Suprapubic skin (tissue), 4 donors: ENCODE measurements at places on chromosomes 4 and X.

DNA sequence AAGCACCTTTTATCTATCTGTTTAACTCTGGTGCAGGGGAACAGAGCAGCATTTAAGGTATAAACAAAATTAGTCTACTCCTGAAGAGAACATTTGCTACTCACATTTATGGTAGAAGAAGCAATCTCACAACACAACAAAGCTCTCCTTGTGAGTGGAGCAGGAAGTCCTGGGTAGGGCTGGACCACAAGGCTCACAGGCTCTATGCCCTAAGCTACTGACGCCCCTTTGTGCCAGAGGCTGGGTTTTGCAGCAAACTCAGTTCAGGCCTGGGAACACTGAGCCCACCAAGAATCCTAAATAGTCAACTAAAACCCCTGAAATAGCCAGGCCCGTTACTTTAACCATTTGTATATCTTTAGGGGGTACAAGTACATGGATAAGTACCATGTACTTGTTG is 4.7 kb upstream of the ZXDB start:
- no peak overlapping the region for H3K4me3 ChIP-seq
- no peaks in the 10 kb centered on the region for H3K27me3 ChIP-seq
- no peak for DNase-seq
- peaks cover 9% of the 10 kb centered on the region for H3K4me1 ChIP-seq
- H3K36me3 ChIP-seq, result no peaks in the 10 kb centered on the region
- H3K27ac ChIP-seq, result no peak overlapping the region

- H3K36me3 ChIP-seq, result no peaks in the 10 kb centered on the region
- no peak overlapping the region for H3K27ac ChIP-seq
- H3K4me3 ChIP-seq, result no peak overlapping the region
- H3K27me3 ChIP-seq, result no peaks in the 10 kb centered on the region
Observed at GRCh38 chr4:178808106-178808505, 1365.9 kb upstream of the AGA start.

DNA sequence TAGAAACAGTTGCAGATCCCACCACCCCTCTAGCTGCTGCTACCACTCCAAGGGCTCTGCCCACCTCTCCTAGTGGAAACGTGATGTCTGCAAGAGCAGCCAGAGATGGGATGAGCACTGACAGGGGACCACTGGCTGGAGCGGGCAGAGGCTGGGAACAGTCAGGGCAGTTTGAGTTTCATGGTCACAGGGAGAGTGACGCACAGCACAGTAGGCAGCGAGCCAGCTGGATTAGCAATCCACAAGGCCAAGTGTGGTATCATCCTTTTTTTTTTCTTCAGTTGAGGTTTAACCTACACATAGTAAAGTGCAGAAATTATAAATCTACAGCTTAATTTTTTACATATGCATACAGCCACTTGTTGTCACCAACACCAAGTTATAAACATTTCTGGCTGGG is 6.4 kb upstream of the SCML2 start:
- H3K27ac ChIP-seq, result no peak overlapping the region
- H3K27me3 ChIP-seq, result no peaks in the 10 kb centered on the region
- no peak overlapping the region for H3K4me3 ChIP-seq
- no peak for DNase-seq

- peaks cover 97% of the 10 kb centered on the region for H3K36me3 ChIP-seq
- no peaks in the 10 kb centered on the region for H3K4me1 ChIP-seq
- H3K27me3 ChIP-seq, result no peaks in the 10 kb centered on the region
- peak; percentile 70 for DNase-seq
- no peak overlapping the region for H3K27ac ChIP-seq
- H3K4me3 ChIP-seq, result no peak overlapping the region
Observed at GRCh38 chr4:2829321-2829932, 14.2 kb upstream of the ADD1 start.

DNA sequence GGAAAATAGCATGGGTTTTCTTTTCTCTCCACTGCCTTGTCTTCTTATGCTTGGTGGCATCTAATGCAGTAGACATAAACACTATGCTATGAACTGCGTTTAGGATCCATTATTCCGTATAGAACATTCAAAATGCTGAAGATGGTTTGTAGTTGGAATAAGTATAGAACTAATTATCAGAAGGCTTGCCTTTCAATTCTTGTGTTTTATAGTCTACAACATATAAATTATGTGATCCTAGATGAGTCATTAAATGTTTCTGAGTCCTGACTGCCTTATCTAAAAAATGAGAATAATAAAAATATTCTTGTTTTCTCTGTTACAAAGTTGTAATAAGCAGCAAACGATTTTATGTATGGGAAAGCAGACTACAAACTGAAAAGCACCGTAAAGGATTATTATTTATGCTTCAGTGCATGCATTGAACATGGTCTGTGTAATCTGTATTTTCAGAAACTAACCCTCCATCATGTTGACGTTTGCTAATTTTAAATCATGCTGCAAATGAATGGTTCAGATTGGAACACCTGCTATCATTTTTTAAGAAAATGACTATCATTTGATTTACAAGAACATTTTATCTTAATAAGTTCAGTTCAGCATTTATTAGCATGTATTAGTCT is 335.9 kb upstream of the AADAT start:
- no peaks in the 10 kb centered on the region for H3K27me3 ChIP-seq
- no peak overlapping the region for H3K4me3 ChIP-seq
- no peak for DNase-seq
- H3K27ac ChIP-seq, result no peak overlapping the region
- no peaks in the 10 kb centered on the region for H3K36me3 ChIP-seq
- no peaks in the 10 kb centered on the region for H3K4me1 ChIP-seq

DNA sequence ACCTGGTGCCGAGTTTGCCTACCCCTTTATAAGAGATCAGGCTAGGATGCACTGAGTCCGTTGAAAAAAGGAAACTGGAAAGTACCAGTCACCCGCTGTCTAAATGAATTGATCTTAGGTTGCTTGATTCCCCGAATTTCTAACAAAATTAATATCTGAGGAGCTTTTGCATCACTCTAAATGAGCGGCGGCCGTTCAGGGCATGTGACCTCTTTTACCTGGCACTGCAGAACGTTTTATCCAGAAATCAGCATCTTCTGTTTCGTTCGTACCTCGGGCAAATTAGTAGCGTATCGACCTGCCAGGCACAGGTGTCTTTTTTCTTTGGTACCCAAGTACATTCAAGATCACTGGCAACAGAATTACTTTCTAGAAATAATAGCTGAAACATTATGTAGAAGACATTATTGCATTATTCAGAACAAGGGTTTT is 876 bp downstream of the KLHL2 start:
- H3K27ac ChIP-seq, result peak overlapping the region; percentile 89
- H3K27me3 ChIP-seq, result no peaks in the 10 kb centered on the region
- H3K4me1 ChIP-seq, result peaks cover 30% of the 10 kb centered on the region
- H3K4me3 ChIP-seq, result peak overlapping the region; percentile 97

DNA sequence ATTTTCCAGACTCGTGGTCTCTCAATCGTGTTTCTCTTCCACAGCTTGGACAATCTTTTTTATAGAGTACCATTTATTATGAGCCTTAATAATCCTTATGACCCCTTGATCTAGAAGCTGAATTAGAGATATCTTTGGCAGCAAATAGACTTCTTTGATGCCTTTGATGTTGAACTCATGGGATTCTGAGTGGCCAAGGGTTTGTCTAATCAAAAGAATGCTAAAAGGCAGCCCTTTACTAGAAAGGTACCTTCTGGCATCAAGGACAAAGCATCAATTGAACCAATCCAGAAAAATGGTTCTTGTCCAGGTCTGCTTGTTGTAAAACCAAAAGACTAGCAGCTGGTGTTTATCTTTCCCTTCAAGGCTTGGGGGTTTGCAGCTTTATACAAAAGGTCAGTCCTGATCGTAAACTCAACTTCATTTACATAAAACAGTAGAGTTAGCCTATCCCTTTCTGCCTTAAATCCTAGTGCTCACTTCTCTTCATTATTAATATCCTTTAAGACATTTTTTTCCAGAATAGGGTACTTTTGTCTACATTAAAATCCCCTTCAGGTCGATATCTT is 411.3 kb downstream of the FAT4 start:
- no peaks in the 10 kb centered on the region for H3K27me3 ChIP-seq
- DNase-seq, result no peak
- H3K4me1 ChIP-seq, result no peaks in the 10 kb centered on the region
- no peaks in the 10 kb centered on the region for H3K36me3 ChIP-seq

- H3K27ac ChIP-seq, result no peak overlapping the region
- DNase-seq, result no peak
- peak overlapping the region; percentile 39 for H3K4me3 ChIP-seq
- peaks cover 8% of the 10 kb centered on the region for H3K4me1 ChIP-seq
Observed at GRCh38 chr4:104424475-104424941, 70.2 kb downstream of the CXXC4 start.

DNA sequence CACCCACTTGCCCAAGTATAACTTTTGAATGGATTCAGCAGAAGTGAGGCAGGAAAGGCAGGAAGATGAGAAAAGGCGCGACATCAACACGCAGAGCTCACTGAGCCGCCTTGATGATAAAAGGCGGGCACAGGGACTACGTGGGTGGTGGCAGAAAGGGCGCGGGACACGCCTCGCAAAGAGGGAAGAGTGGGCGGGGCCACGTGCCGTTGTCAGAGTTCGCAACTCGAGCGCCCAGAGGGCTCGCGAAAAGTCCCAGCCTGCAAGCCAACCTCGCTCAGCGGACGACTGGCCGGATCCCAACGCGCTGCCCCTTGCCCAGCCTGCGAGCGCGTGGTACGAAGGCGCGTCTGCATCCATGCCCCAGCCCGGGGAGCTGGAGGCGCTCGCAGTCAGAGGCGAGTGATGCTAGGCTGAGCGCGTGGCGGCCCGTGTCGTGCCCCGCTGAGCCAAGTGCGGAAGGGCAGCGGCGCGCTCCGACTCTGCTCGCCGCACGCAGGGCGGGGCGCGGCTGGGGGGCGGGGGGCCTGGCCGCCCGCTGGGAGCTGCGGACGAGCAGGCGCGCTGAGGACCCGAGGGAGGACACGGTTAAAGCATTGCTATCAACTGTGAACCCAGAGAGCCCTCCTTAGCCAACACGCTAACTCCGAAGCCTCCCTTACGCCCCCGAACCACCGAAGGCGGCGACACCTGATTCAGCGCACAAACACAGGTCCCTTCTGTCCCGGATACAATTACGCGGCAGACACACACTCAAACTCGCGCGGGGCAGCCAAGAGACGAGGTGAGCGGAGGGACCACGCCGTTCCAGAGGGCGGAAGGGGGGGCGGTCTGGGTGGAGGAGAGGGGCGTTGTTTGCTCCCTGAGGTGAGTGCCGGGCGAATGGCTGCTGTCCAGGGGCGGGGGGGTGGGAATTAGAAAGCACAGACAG is at the start of gene UGT8:
TSS of gene UGT8 (plus strand) at position 617 of the 931 bp plus-strand sequence. CDS start 24,074 bp downstream, outside the sequence.
- peak within 1 kb of the TSS; percentile 50 for H3K4me3 ChIP-seq
- no peak for DNase-seq
- H3K27me3 ChIP-seq, result peaks cover 38% of the 10 kb centered on the region
- H3K4me1 ChIP-seq, result peaks cover 22% of the 10 kb centered on the region

DNA sequence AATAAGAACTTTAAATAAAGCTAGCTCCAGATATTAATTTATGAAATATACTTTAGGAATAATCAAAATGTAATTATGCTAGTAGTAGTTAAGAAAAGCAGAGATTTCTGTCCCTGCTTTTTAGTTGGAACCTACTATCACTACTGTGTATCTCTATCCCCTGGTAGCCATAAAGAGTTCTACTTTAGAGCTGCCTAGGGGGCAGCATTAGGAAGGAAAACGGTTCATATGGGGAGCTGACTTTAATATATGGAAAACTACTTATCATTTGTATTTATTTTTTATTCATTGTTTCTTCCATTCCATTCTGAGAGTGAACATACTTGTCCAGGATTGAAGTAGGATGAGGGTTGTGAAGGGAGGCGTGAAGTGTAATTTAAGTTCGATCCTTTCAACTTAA is 40.9 kb downstream of the CPEB2 start:
- H3K4me3 ChIP-seq, result no peak overlapping the region
- no peak overlapping the region for H3K27ac ChIP-seq
- peaks cover 6% of the 10 kb centered on the region for H3K36me3 ChIP-seq
- peaks cover 6% of the 10 kb centered on the region for H3K4me1 ChIP-seq

GRCh38 chr4:73343432-73343831 is 60.7 kb upstream of the ALB start:
- DNase-seq, result no peak
- H3K4me3 ChIP-seq, result no peak overlapping the region
- H3K36me3 ChIP-seq, result no peaks in the 10 kb centered on the region
- no peaks in the 10 kb centered on the region for H3K27me3 ChIP-seq
- H3K4me1 ChIP-seq, result no peaks in the 10 kb centered on the region

GRCh38 chrX:24025741-24026403 is 1.1 kb downstream of the KLHL15 start:
- peak overlapping the region; percentile 79 for H3K4me3 ChIP-seq
- H3K27ac ChIP-seq, result peak overlapping the region; percentile 98
- peak; percentile 65 for DNase-seq
- no peaks in the 10 kb centered on the region for H3K27me3 ChIP-seq
- no peaks in the 10 kb centered on the region for H3K4me1 ChIP-seq
- no peaks in the 10 kb centered on the region for H3K36me3 ChIP-seq

GRCh38 chr4:61094854-61095598 is 105.1 kb upstream of the ADGRL3 start:
- H3K36me3 ChIP-seq, result no peaks in the 10 kb centered on the region
- no peak for DNase-seq
- no peaks in the 10 kb centered on the region for H3K27me3 ChIP-seq
- no peak overlapping the region for H3K27ac ChIP-seq
